ENCODE measurements at places on chromosomes 11 and 22.
A peak's percentile ranks its signal among the peaks of the same experiment; 100 is the strongest.

GRCh38 chr11:97445561-97445960 lies 1055.7 kb downstream of the JRKL start:
- no peak for DNase-seq

DNA sequence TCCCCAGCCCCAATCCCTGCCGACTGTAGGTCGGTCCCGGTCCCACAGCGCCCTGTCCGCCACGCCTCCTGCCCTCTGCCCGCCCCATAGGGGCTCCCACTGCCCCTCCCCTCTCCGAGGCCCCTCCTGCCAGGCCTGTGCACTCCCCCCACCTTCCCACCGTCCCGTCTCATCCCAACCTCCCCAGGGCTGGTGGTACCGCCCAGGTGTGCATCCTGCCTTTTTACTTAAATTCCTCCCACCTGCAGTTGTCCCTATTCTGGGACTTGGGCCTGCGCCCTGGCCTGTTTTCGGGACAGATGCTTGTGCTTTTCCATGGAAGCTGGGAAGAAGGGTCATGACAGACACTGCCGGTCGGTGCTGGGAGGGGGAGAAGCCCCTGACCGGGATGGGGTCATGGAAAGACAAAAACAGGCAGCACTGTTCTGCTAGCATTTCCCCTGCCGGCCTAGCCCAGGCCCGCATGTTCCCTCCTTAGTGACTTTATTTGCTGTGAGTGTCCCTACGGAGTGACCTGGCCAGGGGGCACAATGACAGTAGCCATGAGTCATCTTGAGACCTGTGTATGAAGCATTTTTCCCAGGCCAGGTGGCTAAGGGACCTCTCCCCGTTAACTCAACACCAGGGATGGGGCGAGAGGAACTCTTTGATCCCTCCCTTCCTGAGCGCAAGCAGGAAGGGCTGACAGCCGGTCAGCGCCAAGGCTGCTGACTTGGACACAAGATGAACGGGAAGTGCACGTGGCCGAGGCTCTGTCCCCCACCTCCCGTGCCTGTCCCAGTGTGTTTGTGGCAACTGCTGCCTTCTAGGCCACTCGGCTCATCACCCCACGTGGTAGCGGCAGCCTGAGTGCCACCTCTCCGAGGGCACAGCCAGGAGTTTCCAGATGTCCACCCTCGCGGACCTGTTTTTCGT lies 7.1 kb downstream of the TBX1 start:
- no peak for DNase-seq

DNA sequence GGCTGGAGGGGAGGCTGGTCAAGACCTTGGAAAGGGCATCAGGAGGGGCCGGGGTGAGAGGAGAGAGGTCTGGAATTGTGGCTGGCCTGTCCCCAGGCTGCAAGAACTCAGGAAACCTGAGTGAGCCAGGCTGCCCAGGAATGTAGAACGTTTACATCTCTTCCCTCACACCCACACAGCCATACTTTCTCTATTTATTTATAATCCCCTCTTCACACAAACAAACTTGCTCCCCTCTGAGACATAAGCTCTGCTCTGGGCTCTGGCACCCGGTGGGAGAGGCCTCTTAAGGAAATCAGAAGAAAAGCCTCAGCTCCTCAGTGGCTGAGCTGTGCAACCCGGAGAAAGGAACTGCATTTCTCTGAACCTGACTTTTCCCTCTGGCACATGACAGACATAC lies 5.5 kb downstream of the CHRDL2 start:
- DNase-seq, result no peak

DNA sequence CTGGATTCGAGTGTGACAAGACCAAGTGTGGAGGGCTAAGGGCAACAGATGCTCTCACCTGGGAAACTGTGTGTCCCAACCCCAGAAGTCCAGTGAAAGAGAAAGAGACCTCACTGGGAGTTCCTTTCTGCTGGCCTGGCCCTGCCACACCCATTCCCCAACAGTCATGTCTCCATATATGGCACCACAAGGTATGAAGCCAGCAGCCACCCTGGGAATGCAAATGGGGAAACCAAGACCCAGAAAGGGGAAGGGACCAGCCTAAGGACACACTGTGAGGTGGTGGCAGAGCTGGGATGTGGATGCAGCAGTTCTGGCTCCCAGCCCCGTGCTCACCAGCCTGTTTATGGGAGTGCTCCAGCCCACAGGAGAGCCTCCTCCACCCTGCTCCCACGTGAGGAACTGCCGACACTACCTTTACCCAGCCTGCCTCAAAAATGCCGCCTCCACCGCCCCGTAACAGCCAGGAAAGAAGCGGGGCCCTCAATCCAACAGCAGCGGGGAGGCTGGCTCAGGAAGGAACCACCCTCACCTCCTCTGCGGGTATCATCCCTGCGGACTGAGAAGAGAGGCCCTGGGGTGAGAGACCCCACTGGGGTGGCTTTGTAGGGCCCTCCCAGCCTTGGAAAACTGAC lies 12.6 kb downstream of the LMO1 start:
- no peak for DNase-seq

GRCh38 chr11:19605520-19606371 lies 106.9 kb upstream of the NAV2 start:
- no peak for DNase-seq

DNA sequence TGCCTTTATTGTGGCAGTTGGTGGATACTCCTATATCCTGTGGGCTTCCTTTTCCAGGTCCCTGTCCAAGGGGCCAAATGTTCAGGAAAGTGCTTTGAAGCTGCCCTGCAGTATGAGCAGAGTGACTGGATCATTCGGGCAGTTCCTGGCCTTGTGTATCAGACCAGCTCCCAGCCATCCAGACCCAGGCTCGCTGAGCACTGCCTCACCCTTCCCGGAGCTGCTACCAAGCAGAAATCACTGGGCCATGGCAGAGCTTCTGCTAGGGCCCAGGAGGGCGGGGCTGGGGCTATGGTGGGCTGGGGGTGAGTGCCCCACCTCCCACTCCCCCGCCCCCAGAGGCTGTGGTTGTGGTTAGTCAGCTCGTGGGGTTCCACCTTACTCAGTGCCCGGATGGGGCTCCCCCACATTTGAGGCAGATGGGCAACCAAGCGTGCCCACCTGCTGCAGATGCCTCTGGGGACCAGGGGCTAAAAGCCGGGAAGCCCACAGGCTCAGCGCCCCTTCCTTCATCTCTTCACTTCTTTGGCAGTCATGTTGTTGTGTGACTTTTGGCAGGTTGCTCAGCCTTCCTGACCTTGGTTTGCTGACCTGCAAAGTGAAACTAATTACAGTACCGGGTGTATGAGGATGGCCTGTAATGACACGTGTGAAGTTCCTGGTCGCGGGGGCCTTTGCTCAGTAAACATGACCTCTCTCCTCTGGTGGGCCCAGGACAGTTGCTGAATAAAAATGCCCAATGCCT lies 2.1 kb upstream of the LRRC32 start:
- DNase-seq, result peak; percentile 31

GRCh38 chr11:18802381-18803257 lies 11.0 kb upstream of the PTPN5 start:
- DNase-seq, result peak; percentile 38

DNA sequence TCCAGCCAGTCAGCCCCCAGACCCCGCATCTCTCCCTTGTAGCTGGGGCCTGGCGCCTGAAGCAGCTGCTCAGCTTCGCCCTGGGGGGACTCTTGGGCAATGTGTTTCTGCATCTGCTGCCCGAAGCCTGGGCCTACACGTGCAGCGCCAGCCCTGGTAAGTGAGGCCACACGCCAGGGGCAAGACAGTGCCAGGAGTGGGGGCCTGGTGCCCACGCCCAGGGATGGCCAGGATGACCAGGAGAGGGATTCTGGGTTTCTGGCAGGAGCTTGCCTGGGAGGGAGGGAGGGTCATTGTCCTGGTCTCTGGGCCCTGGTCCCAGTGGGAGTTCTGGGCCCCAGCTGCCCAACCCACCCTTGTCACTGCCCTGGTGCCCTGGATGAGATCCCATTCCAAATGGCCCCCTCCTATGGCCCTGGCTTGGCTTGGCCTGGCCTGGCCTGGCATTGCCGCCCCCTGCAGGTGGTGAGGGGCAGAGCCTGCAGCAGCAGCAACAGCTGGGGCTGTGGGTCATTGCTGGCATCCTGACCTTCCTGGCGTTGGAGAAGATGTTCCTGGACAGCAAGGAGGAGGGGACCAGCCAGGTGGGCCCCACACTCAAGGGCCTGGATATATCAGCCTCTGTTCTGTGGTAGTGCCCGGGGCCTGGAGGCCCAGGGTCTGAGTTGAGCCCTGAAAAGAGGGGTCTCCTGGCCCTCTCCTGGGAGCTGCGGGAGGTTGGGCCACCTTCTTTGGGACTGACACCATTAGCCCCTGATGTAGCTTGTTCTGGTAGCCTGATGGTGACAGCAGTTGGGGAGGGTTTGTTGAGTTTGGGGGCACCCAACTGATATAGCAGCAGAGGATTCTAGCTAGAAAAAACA lies 3.7 kb downstream of the SLC39A13 start:
- DNase-seq, result peak; percentile 75

DNA sequence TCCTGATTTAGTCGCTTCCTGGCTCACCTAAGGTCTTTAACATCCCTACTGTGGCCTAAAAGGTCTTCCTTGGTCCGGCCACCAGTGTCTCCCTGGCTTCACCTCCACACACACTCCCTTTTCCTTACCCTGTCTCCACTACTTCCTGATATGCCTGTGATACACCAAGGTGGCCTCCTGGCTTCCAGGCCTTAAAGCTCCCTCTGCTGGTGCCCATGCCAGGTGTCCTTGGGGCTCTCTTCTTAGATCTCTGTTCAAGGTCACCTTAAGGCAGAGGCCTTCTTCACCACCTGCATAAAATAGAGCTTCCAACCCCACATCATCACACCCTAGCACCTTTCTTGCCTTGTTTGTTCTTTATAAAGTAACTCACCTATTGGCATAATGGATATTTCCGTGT lies 787.7 kb downstream of the NTM start:
- peak; percentile 0 for DNase-seq

DNA sequence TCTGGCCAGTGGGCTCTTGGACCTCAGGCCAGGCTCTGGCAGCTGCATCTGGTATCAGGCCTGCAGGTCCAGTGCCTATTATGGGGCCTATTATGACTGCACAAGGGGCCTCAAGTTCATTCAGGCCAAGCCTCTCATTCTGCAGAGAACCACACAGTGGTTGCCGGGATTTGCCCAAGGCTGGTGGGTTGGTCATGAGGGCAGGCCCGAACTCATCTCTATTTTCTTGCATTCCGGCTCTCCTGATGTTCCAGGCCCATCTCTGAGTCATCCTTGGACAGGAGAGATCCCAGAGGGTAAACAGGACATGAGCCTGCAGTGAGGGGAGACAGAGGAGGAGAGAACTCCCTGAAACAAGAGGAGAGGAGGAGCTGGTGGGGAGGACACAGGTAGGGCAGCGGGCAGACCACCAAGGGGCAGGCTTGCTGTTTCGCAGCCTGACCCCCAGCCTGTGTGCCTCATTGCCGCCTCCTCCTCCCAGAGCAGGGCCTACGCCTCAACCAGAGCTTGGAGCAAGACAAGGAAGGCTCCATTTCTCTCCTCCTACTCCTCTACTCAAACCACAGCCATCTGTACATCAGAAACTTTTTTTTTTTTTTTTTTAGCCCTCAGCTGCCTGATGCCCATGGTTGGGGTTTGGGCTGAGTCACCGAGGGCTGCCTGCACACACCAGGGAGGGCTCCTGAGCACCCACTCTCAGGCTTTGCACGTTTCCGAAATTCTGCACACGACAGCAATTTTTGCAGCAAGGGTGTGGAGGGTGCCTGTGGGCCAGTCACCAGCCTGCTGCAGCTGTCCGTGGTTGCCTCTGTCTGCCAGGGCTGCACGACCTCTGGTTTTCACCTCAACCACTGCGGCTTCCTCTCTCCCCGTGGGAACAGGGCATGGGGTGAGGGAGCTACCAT lies 12.7 kb upstream of the TREH start:
- peak; percentile 63 for DNase-seq

- DNase-seq, result no peak
Observed at GRCh38 chr11:13074714-13075464, 65.8 kb downstream of the RASSF10 start.

- no peak for DNase-seq
Observed at GRCh38 chr11:128500493-128500892, 86.9 kb downstream of the ETS1 start.

GRCh38 chr11:79942090-79942489 lies 501.3 kb upstream of the TENM4 start:
- DNase-seq, result no peak

DNA sequence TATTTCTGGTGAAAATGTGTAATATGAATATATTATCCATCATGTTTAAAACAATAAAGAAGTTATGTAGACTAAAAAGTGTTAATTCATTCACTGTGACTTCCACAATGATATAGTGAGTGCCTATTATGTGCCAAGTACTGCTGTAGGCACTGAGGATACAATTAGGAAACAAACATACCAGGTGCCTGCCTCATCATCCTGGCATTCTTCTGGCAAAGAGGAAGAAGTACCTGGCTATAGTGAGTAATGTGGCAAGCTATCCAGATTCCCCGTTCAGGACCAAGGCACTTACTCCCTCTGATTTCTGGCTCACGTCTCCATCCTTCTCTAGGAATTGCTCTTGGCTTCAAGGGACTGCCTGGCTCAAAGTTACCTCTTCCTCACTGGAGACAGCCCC lies 77.5 kb upstream of the CLMP start:
- no peak for DNase-seq

DNA sequence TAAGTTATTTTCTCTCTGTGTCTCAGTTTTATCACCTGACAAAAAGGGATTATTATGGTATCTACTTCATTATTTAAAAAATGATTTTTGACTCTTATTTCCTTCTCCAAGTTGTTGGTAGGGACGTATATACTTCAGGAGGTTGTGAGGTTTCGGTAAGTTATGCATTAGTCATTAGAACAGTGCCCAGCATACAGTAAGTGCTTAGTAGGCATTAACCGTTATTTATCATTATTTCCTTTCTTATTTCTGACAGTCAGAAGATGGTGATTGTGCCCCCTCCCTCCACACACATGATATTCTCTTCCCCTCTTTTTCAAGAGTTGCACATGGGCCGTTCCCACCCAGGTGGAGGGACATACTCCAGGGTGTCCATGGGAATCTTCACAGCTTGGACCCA lies 36.1 kb downstream of the SLCO2B1 start:
- no peak for DNase-seq

GRCh38 chr11:76030968-76031590 lies 175.2 kb downstream of the WNT11 start:
- no peak for DNase-seq

DNA sequence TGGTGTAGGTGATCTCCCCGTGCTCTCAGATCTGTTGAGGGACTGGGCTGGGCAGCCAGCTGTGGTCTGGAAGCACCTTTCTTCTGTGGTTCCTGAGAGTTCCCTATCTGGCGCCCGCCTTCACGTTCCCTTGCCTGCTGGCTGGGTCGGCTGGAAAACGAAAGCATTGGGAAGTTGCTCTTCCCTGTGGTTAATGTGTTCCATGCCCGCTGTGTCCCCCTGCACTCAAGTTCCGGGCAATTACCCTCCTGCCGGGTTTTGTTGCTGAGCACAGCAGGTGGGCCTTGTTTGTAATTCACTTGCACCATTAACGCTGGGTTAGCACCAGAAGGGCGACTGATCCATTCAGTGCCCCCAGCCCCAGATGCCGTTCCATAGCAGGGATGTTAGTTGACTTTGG lies 134.1 kb downstream of the GRIK4 start:
- DNase-seq, result no peak

GRCh38 chr11:36292311-36292722 lies 3.1 kb upstream of the COMMD9 start:
- DNase-seq, result peak; percentile 20

- DNase-seq, result no peak
Observed at GRCh38 chr11:60764879-60765278, 8.2 kb downstream of the MS4A15 start.

Data from activated CD4-positive, alpha-beta T cell treated with anti-CD3 and anti-CD28 coated beads, Interleukin-2, amount 50 U/mL, for 48 hours (primary cell).